ENCODE measurements at places on chromosomes 3 and 15.

DNA sequence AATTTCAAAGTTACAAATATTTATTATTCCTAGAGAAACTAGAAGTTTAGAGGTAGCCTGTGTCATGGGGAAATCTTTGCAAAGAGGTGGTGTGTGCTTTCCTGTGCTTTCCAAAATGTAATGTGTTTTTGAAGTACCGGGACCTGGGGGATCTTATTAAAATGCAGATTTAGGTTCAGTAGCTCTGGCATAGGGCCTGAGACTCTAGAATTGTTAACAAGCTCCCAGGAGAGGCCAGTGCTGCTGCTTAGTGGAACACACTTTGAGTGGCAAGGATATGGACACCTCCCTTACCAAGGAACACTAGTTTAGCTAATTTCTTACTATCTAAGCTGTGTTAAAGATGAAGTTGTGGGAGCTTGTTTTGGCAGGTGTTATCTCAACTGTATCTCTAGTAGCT is 428.9 kb downstream of the VGLL3 start:
- DNase-seq = no peak

DNA sequence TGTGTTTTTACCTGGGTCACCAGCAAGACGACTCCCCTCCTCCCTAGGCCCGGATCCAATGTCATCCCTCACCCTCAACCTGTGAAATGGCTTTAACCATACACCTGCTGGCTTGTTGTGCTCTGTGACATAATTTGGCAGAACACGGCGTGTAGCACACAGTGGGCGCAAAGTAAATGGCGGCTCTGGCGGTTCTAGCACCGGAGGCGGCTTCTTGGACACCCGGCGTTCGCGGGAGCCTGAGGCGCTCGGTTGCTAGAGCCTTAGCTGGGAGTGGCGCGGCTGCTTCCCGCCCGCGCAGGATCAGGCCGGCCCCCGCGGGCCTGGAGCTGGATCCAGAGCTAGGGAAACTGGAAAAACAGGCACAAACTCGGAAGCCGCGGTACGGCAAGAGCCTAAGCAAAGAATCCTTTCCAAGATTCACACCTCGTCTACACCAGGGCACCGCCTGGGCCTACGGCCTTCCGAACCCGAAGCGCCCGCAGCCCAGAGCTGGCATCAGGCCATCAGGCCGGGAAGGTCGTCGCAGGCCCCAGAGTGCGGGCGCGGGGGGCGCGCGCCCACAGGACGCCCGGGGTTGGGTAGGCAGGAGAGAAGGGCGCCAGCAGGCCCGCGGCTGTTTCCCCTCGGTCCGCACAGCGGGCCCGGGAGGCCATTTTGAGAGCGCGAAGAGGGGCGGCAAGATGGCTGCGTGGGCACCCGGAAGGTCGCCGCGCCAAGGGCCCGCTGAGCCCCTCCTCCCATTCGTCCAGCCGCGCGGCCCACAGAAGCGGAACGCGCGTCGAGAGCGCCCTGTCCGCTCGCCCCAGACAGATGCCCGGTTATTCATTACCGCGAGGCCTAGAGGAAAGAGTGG is 43.9 kb upstream of the POLG start:
- DNase-seq = no peak

GRCh38 chr3:72050048-72050632 is 265.2 kb upstream of the PROK2 start:
- no peak for DNase-seq

DNA sequence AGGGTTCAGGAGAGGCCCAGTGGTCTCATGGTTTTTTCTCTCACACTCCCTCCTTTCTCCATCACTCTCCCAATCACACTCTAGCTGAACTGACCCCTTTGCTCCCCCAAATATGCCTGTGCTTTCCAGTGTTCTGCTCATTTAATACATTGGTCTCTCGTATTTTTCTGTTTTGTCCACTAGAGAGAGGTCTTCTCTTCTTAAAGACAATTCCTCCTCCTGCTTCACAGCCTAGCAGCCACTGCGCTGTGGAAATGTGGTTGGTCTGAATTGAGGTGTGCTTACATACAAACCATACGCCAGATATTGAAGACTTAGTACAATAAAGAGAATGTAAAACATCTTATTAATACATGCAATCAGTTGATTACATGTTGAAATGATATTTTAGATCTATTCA is 60.6 kb upstream of the XCR1 start:
- peak; percentile 80 for DNase-seq

DNA sequence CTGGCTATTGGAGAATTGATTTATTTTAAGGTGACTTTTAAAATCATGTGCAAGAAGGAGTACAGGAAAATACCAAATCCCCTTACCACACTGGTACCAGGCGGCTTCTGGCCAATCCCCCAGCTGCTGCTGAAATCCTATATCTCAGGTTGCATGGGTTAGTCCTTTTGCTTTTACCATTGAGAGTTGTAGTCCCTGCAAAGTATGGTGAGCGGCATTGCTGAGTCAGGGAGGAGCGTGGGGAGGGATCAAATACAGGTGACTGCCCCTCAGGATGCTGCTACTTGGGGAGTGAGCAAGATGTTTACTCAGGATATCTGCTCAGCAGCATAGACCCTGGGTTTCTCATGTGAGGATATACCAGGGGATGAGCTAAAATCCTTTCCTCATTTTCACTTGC is 131.9 kb upstream of the STAC start:
- DNase-seq = no peak

DNA sequence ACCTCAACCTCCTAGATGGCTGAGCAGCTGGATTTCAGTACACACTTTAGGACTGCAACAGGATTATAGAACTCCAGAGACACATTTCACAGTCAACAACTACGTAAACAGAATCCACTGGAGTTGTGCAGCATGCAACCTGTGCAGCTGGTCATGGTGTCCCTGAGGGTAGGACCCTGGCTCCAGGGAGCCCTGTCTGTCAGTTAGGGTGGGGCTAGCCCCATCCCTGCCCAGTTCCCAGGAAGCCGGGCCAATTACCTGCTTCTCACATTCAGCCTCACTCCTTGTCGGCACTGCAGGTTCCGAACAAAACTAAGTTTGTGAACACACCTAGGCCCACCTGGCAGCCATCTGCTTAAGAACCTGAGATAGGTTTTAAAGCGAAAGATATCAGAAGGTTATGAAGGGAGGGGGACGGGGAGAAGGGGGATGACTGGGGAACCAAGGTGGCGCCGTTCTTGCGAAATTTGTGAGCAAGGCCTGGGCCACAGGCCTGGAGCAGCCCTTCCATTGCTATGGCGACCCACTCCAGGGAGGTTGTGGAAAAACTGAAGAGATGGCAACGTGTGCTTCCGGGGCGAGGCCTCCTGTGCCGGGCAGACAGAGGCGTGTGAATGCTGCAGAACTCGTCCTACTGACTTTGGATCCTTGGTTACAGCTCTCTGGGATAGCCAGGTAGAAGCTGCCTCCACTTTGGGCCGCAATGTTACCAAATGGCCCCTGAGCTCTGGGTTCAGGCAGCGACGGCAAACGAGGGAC is 25.3 kb downstream of the ACSBG1 start:
- DNase-seq = no peak

- peak; percentile 31 for DNase-seq
Observed at GRCh38 chr15:86932456-86932855, 852.8 kb downstream of the AGBL1 start.

DNA sequence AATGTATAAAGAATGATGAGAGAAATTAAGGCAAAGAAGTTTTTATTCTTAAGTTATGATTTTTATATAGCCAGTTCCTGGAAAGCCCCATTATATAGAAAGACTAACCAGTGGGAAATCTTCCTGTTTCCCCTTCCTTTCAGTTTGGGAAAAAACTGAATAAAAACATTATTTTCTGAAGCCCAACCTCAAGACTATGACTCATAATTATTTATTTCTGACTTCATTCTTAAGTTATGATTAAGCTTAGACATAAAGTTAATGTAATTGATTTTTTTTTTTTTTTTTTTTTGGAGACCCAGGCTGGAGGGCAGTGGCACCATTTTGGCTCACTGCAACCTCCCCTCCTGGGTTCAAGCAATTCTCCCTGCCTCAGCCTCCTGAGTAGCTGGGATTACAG is 55.8 kb downstream of the TRPC1 start:
- no peak for DNase-seq

- DNase-seq = no peak
Observed at GRCh38 chr3:115239717-115240116, 92.6 kb upstream of the ZBTB20 start.

DNA sequence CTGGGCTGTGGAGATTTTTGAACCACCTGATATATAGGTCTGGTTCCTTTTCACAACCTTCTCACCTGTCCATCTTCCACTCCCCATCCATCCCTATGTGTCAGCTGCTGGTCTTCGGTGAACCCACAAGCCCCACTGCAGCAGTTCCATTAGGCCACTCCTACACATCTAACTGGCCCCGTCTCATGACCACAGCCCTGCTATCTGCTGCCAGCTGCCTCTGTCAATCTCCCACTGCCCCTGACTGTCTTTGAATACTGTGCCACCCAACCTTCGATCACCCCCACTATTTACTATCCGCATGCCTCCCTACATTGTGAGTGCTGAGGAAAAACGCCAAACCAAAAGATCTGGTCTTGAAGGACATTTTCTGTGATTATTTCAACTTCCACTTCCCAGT is 795.4 kb downstream of the IGSF11 start:
- no peak for DNase-seq

DNA sequence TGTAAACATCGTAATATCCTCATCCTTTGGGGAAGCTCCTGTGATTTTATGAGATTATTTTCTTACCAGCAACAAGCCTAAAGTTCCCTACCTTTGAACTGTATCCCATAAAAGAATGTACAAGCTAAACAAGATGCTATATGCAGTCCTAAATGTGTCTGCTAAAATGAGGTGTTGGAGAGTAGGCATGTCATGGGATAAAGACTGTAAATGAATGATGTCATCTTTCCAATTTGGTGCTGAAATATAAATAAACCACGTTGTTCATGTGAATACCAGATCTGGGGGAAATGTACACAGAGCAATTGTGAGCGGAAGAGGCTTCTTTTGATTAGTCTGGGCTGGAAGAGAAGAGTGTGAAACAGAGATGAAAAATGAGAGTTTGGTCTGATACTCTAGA is 214.9 kb upstream of the WNT5A start:
- DNase-seq = no peak

DNA sequence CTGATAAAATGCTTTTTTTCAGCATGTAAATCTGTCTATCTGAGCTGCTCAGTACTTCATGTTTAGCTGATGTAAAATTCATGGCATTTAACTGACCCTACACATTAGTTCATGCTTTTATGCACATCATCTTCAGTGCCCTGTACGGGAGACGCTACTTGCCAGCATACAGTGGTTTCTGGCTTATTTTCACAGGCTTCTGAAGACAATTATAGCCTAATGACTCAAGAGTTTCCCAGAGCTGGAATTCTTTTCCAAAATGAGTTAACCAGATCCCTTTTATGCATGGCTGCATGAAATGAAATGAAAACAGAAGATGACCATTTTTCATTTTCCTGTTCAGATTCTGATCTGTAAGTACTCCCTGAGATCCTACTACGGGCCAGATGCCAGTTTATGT is 1061.5 kb downstream of the ROBO2 start:
- DNase-seq = no peak
